MCF 10A (cell line): ENCODE measurements at places on chromosomes 6 and 20. TPM values are rescaled to one million over a fixed set of nuclear protein-coding genes. Genes with fewer than 3 reads are reported as not detected.
A peak's percentile ranks its signal among the peaks of the same experiment; 100 is the strongest.

- no peak overlapping the region for H3K4me3 ChIP-seq
- no peaks in the 10 kb centered on the region for H3K36me3 ChIP-seq
- H3K27me3 ChIP-seq: peaks cover 52% of the 10 kb centered on the region
- no peak overlapping the region for H3K27ac ChIP-seq
- H3K4me1 ChIP-seq: no peaks in the 10 kb centered on the region
Measured at GRCh38 chr20:728256-728944, 39.9 kb downstream of the SLC52A3 start.

DNA sequence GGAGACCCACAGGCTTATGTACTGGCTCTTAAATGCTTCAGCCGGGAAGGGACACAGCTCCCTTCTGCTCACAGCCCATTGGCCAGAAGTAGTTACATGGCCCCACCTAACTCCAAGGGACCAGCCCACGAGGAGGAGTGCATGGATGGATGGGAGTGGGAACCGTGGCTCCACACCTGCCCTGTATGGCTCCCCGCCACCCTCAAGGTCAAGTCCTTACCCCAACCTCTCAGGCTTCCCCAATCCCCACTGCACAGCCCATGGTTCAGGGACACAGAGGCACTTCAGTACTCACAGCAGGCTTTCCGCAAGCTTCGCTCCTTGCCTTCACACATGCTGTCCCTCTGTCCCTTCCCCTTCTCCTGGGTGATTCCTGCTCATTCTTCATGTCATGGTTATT, 137.9 kb upstream of the KCNG1 start:
- no peak for DNase-seq
- H3K4me3 ChIP-seq: no peak overlapping the region
- H3K27ac ChIP-seq: no peak overlapping the region
- peaks cover 12% of the 10 kb centered on the region for H3K4me1 ChIP-seq

DNA sequence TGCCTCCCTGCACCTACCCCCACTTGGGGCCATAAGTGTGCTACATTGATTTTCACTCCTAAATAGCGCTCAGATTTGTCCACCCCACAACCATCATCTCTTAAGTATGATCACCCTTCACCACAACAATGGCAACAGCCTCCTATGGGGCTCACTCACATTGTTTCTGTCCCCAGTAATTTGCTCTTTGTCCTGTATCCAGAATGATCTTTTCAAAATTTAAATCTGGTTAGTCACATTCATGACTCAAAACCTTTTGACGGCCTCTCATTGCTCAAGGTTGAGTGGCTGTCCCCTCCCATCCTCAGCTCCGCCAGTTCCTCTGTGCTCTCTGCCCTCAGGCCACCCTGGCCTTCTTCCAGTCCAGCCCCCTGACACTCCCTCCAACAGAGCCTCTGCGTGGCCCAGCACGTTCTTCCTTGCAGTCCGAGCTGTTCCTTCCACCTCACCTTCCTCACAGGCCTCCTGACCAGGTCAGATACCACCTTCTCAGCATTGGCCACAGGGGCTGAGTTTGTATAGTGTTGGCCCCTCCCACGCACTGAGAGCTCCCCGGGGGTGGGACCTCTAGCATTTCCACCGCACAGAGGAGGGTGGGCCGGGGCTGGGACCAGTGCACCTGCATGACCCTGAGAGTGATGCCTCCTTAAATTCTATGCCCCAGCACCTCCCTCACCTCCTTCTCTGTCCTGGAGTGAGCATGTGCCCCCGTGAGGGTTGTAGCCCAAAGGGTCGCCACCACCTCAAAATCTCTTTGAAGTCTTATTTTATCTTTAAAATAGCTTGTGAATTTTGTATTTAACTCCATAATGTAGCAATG, 2.4 kb upstream of the PPP1R3G start:
- H3K4me3 ChIP-seq: peak overlapping the region; percentile 46
- H3K27ac ChIP-seq: peak overlapping the region; percentile 73
- H3K4me1 ChIP-seq: peaks cover 19% of the 10 kb centered on the region
- H3K36me3 ChIP-seq: no peaks in the 10 kb centered on the region
- H3K27me3 ChIP-seq: no peaks in the 10 kb centered on the region

DNA sequence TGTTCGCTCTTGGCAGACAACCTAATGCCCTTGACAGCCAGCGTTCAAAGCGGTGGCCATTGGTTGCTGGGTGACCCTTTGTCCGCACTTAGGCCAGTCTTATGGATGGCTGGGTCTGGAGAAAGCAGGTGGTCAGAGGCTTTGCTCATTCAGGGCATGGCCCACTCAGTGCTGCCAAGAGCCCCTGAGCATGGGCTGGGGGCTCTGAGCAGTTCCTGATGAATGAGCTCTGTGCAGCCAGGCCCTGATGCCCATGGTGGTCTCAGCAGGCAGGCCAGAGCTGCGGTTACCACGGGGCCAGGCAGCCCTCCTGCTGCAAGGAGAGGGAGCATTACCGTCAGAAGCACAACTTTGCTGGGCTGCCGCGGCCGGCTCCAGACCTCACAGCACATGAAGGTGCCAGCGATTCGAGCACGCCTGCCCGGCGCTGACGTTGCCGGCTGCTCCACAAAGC, 36.3 kb downstream of the CDH4 start:
- no peaks in the 10 kb centered on the region for H3K27me3 ChIP-seq
- peaks cover 10% of the 10 kb centered on the region for H3K36me3 ChIP-seq
- no peak overlapping the region for H3K4me3 ChIP-seq
- H3K4me1 ChIP-seq: no peaks in the 10 kb centered on the region
- no peak overlapping the region for H3K27ac ChIP-seq

DNA sequence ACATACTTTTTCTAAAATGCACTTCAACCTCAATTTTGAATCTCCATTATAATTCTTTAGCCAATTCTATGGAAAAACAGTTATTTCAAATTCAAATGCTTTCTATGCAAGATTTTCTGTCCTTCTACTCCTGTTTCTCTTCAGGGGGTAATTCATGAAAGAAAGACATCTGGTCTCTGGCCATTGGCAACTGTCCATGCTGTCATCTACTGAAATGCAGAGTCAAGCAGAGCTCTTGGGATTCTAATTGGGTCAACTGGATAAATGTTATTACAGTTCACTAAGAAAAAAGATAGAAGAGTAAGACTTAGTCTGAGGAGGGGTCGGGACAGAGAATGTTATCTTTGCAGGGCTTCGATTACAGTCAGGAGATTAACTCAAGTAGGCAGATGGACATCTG, 22.0 kb upstream of the BMP5 start:
- no peak overlapping the region for H3K4me3 ChIP-seq
- H3K27ac ChIP-seq: no peak overlapping the region
- H3K27me3 ChIP-seq: no peaks in the 10 kb centered on the region
- DNase-seq: no peak
- peaks cover 17% of the 10 kb centered on the region for H3K4me1 ChIP-seq
- H3K36me3 ChIP-seq: no peaks in the 10 kb centered on the region

DNA sequence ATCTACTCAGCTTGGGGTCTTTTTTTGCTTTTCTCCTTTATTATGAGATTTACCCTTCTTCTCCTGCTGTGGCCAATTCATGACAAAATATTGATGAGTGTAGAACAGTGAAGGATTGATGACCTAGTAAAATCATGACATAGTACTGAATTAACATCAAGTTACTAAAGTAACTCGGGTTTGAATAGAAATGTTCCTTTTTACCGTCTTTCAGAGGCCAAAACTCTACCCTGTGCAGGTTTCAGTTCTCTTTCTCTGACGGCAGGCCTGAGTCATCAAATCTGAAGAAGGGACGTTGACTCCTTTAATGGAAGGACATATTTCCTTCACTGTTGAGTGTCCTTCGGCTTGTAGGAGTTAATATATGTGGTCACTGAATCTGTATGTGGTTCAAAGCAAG, 80.7 kb downstream of the RREB1 start:
- no peak for DNase-seq
- H3K4me3 ChIP-seq: no peak overlapping the region
- H3K27ac ChIP-seq: no peak overlapping the region
- peaks cover 86% of the 10 kb centered on the region for H3K36me3 ChIP-seq
- H3K27me3 ChIP-seq: no peaks in the 10 kb centered on the region

DNA sequence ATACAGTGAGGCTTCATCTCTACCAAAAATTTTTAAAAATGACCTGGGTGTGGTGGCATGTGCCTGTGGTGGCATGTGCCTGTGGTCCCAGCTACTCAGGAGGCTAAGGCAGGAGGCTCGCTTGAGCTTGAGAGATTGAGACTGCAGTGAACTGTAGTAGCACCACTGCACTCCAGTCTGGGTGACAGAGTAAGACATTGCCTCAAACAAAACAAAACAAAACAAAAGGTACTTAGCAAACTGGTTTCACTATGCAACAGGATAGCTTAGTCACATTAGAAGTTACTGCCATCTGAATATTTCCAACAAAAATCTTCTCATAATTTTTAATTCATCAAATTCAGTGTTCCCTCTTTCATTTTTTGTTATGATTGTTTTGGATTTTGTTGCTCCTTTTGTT, 137.9 kb downstream of the QRSL1 start:
- no peak overlapping the region for H3K4me3 ChIP-seq
- no peak for DNase-seq
- H3K4me1 ChIP-seq: no peaks in the 10 kb centered on the region
- no peaks in the 10 kb centered on the region for H3K27me3 ChIP-seq
- H3K27ac ChIP-seq: no peak overlapping the region
- no peaks in the 10 kb centered on the region for H3K36me3 ChIP-seq

GRCh38 chr6:112032728-112033127, 21.2 kb upstream of the CCN6 start:
- H3K27me3 ChIP-seq: peaks cover 11% of the 10 kb centered on the region
- no peak for DNase-seq
- peaks cover 12% of the 10 kb centered on the region for H3K4me1 ChIP-seq
- no peaks in the 10 kb centered on the region for H3K36me3 ChIP-seq
- H3K27ac ChIP-seq: no peak overlapping the region

- H3K27ac ChIP-seq: no peak overlapping the region
- H3K27me3 ChIP-seq: no peaks in the 10 kb centered on the region
- peaks cover 6% of the 10 kb centered on the region for H3K4me1 ChIP-seq
- no peak for DNase-seq
Measured at GRCh38 chr6:126227833-126228702, 111.8 kb upstream of the CENPW start.

DNA sequence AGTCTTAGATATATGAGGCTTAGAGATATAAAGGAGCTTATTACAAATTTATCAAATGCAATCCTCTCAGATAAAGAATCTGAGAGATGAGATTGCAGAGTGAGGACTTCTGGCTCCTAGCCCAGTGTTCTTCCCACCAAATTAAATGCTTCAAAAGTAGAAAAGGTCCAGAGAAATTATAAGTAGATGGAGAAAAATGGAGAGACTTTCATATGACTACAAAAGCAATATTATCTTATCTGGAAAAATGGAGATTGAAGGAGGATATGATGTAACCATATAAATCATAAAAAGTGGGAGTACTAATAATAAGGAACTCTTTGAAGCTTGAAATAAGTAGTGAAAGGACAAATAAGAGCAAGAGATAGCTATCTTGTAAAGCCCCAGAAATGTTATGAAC, 2.8 kb downstream of the KCTD20 start:
- no peak for DNase-seq
- H3K4me3 ChIP-seq: peak overlapping the region; percentile 87
- peaks cover 27% of the 10 kb centered on the region for H3K4me1 ChIP-seq
- peaks cover 35% of the 10 kb centered on the region for H3K36me3 ChIP-seq

DNA sequence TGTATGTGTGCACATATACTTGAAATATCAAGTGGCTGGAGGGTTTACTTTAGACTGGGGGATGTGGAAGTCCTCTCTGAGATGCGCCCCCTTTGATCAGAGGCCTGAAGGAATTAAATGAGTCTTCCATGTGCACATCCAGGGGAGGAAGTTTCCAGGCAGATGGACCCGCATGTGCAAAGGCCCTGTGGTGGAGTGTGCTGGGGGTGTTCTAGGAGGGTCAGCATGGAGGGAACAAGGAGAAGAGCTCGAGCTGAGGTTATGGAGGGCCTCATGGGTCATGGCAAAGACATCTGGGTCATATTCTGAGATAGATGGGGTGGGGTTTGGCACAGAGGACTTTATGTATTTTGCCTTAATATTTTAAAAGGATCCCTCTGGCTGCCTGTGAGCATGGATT, 17.7 kb upstream of the SULF2 start:
- DNase-seq: no peak
- peaks cover 22% of the 10 kb centered on the region for H3K4me1 ChIP-seq
- peaks cover 32% of the 10 kb centered on the region for H3K36me3 ChIP-seq
- no peaks in the 10 kb centered on the region for H3K27me3 ChIP-seq

Gene C2
- not detected in 2 replicates for total RNA-seq

Gene TXLNB
- not detected in 2 replicates for total RNA-seq

Gene OR2B6
- total RNA-seq: not detected in 2 replicates

Gene FOXO3
- total RNA-seq: 51.9 and 53.0 TPM in 2 replicates
